Stimulated activated CD4-positive, alpha-beta T cell treated with anti-CD3 and anti-CD28 coated beads, Interleukin-2, amount 100 ng/mL, for 24 hours (primary cell): ENCODE measurements at places on chromosomes 12 and 14.

- no peak for DNase-seq
Observed at GRCh38 chr14:23228812-23229211, 8.9 kb upstream of the RNF212B start.

DNA sequence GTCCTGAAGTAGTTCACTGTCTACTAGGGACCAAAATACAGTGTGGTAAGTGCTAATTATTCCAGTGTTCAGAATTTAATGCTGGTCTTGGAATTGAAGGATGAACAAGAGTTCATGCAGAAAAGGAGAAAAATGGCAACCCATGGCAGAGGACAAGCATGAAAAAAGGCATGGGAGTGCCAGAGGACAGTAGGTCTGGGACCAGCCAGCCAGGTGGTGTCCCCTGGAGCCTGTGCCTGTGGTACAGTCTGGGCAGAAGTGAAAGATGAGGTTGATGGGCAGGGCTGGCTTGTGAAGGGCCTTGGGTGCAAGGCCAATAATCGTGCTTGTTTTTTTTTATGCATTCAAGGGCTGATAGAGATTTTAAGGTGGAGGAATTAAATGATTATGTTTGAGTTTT is 21.0 kb downstream of the C12orf75 start:
- no peak for DNase-seq

GRCh38 chr12:116590561-116590960 is 31.4 kb downstream of the MAP1LC3B2 start:
- DNase-seq, result no peak

DNA sequence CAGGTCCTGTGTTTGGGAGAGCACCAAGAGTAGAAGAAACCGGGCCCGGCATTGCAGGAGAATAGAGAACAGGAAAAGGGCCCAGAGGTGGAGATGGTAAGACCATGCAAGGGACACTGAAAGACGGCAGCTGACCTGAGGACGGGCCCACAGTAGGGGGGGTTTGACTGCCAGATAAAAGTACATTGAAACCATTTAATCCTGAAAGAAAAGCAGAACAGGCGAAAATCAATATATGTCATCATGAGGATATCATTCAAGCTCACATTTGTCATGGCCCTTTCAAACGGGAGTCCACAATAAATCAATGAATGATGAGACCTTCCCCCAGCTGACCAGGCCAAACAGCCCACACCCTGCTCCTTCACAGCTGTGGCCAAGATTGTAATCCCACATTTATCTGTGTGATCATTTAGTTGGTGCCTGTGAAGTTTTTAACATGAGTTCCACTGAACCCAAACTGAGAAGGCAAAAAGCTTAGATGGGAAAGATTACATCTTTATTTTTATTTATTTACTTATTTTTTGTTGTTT is 39.5 kb downstream of the E2F7 start:
- DNase-seq, result no peak

- no peak for DNase-seq
Observed at GRCh38 chr12:69886109-69886508, 61.1 kb downstream of the MYRFL start.

- DNase-seq, result no peak
Observed at GRCh38 chr12:7937833-7938506, 2.0 kb upstream of the SLC2A3 start.

GRCh38 chr12:1994429-1995143 is 9.7 kb downstream of the DCP1B start:
- DNase-seq, result no peak

- peak; percentile 36 for DNase-seq
Observed at GRCh38 chr12:110619534-110619953, 5.6 kb downstream of the TCTN1 start.

- no peak for DNase-seq
Observed at GRCh38 chr14:69004731-69005431, 25.8 kb upstream of the ACTN1 start.

GRCh38 chr12:26188127-26188526 is 7.2 kb upstream of the SSPN start:
- no peak for DNase-seq

GRCh38 chr14:100121643-100122480 is 37.6 kb downstream of the DEGS2 start:
- DNase-seq, result no peak

DNA sequence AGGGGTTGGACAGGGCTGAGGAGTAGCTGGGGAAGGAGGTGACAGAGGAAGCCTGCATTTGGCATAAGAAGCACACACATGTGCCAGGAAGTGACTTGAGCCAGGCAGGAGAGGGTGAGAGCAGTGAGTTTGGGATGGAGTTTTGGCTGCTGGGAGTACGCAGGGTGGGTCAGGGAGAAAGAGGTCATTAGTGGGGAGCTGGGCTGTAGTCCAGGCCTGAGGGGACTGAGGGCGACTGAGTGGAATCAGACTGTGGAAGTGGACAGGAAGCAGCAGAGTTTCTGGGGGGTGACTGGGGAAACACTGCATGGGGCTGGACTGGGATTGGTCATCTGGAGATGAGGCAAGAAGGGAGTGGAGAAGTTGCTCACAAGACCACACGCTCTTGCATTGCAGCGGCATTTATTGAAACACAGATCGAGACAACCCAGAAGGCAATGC is 7.6 kb downstream of the KRT85 start:
- DNase-seq, result no peak

GRCh38 chr14:39673270-39673711 is 241.1 kb upstream of the FBXO33 start:
- DNase-seq, result no peak

- DNase-seq, result no peak
Observed at GRCh38 chr12:41943671-41944070, 201.0 kb downstream of the GXYLT1 start.

DNA sequence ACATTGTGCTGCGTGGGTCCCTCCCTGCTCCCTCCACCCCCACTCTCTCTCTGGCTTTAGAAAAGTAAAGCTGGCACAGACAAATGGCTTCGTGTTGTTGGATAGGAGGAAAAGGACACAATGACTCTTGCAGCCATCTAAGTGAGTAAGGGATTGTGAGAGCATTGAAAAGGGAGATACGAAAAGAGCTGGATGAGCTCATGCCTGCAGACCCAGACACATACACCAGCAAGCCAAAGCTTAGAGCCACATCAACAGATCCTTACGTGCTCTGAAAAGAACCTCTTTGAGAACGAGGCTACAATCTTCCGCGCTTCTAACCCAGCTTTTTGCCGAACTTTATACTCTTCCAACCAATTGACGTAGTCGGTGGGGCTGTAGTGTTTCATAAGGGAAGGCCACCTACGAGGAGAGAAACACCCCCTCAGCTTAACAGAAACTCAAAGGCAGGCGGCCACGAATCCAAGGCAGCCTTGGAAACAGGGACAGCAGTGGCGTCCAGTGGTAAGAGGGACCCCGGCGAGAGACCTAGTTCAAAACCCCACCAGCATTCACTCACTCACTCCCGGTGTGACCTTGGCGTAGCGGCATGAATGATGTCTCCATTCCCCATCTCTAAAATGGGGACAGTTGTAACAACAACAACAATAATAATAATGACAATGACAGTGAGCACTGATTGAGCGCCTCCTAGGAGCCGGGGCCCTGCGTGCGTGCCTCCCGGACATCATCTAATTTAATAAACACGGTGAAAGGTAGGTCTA is 1.1 kb downstream of the FBXO21 start:
- DNase-seq, result peak; percentile 18

DNA sequence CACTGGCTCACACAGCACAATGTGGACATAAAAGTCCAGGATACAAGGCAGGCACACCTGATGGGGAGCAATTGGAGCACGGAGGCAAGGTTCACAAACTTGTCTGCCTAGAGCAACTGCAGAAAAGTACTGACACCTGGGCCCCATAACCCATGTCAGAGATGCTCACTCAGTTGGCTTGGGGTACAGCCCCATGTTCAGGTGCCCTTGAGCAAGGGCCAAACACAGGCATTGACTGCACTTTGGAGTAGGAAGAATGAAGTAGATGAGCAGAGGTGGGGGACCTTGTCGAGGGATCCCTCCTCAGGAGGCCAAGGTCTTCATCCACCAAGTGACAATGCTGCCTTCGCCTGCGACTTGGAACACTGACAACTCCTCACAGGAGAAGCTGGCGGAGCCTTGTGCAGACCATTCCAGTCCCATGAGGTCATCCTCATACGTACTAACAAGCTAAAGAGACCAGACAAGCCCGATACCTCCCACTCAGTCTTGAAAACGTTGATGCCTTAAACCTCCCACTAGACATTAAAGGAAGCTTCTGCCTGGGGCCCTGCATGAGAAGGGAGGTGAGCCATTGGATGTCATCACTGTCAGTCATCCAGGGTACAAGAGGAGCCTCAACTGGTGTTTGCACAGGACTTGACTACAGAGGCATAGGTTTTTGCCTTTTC is 42.5 kb upstream of the C14orf180 start:
- no peak for DNase-seq

GRCh38 chr12:1083889-1084262 is 92.9 kb downstream of the ERC1 start:
- DNase-seq, result no peak

DNA sequence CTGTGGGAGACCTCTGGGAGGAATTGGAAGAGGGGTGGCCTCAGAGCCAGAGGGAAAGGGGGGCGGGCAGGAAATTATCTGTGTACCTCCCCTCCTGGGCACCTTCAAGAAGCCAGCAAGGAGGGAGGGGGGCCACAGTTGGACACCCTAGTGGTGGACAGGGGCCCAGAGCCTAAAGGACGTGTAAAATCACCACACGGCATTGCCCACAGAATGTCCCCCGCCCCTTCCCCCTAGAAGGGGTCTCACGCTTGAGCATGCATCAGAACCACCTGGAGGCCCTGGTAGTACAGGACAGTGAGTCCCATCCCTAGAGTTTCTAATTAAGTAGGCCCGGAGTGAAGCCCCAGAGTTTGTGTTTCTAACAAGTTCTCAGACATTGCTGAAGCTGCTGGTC is 8.2 kb downstream of the ENDOU start:
- peak; percentile 15 for DNase-seq

DNA sequence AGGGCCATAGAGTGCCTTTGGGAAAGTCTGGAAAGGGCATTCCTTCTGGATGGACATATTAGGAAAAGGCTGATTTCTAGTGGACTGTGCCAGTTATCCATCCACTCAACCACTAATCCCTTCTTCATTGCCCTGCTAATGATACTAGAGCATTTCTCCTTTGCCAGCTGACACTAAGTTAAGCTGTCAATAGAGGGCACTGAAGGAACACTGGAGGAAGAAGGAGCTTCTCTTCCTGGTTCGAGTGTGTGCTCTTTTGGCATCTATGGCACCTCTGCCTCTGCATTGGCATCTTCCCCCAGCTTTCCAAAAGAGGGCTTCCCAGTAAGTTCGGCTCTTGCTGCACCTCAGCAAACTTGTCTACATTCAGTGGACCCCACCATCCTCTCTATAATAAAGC is 165.4 kb downstream of the DERA start:
- DNase-seq, result no peak
